Epithelial cell of proximal tubule (primary cell): ENCODE measurements at places on chromosomes 2 and 18. TPM values are rescaled to one million over a fixed set of nuclear protein-coding genes. Genes with fewer than 3 reads are reported as not detected.

Gene OR6B2
- not detected in 2 replicates for total RNA-seq

Gene MROH2A
- not detected in 2 replicates for total RNA-seq

Gene KIF5C
- 4.7 and 6.9 TPM in 2 replicates for total RNA-seq

Gene CYP26B1
- 0.17 and 0.36 TPM in 2 replicates for total RNA-seq

Gene CWC22
- 10.5 and 16.5 TPM in 2 replicates for total RNA-seq

Gene PEX13
- 29.6 and 30.3 TPM in 2 replicates for total RNA-seq

Gene NOL4
- total RNA-seq = 0.07 and 0.23 TPM in 2 replicates

Gene ITPRIPL1
- total RNA-seq = 7.7 and 10.3 TPM in 2 replicates

Gene DAPL1
- total RNA-seq = not detected in 2 replicates

Gene SERPINB3
- total RNA-seq = 0.12 TPM in 1 of 2 replicates, not detected in the other

Gene ZNF804A
- total RNA-seq = not detected in 2 replicates

Gene CCT4
- 188 and 276 TPM in 2 replicates for total RNA-seq

Gene MRO
- total RNA-seq = not detected in 2 replicates

Gene AGBL5
- total RNA-seq = 17.0 and 21.8 TPM in 2 replicates

Gene FEV
- not detected in 2 replicates for total RNA-seq

Gene KHK
- 5.5 and 6.1 TPM in 2 replicates for total RNA-seq

Gene TRAF3IP1
- total RNA-seq = 8.2 and 8.5 TPM in 2 replicates

Gene PSTPIP2
- total RNA-seq = 7.2 and 11.0 TPM in 2 replicates

Gene POTEI
- not detected in 2 replicates for total RNA-seq

Gene OTOF
- not detected in 2 replicates for total RNA-seq

DNA sequence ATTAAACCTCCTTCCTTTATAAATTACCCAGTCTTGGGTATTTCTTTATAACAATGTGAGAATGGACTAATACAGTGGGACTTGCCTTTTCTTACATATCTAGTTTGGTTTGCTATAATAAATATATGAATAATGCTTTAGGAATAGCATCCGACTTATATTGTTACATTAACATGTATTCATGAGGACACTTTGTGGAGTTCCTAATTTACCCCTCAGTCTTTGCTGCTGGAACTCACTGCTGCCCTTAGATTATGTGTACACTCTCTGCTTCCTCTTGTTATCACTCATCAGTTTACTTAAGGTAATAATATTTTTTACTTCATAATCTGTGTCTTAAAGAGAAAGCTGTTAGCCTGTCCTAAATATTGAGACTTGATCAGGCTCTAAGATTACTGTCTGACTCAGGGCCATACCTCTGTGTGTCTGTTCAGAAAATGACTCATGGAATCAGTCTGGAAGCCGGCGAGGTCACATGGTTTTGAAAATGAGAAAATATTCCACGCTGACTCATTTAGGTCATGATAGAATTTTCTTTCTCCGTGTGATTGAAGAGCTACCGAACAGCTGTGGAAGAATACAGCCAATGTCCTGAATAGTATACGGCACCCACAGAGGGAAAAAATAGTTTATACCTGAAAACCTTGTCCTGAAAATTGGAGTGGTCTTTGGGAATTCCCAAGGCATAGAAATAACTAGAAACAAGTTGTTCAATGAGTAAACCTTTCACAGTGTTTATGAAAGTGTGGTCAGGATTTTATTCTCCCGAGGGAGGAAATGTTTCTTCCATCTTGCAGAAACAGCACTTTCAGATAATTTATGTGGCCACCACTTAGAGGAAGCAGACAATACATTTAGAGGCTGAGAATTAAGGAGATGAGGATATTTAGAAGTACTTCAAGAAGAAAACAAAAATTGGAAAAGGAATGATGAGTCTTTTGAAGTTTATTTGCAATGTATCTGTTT, 156.4 kb downstream of the DSEL start:
- peak; percentile 74 for DNase-seq

- no peak for DNase-seq
These were observed at the start of gene BCL11A for GRCh38 chr2:60553495-60554073. Gene BCL11A (minus strand): TSS chr2:60553654. CDS start chr2:60553270, 384 bp downstream.

- DNase-seq = peak; percentile 12
These were observed 785.0 kb downstream of the CNTNAP5 start for GRCh38 chr2:124810132-124810531.

DNA sequence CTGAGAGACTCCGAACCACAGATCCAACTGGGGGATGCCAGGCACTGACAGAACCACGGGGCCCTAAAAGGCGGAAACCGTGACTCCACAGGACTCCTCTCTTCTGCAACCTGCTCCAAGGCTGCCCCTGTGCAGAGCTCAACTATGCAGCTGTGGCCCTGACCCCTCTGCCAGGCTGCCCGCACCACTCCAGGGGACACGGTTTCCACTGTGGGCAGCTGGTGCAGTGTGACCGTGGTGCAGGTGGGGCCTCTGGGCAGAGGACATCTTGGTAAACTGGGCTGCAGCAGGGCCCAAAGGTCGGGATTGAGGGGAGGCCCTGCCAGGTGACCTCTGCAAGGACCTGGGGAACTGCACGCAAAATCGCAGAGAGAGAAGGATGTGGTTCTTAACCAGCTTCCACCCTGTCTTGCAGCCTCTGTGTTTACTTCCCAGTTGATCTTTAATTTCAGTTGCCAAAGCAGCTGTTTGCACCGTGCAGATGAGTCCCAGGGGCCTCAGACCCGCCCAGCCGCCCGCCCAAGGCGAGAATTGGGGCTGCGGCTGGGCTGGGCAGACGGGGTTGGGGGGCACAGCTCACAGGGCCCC, 104.6 kb upstream of the CTDP1 start:
- no peak for DNase-seq

- no peak for DNase-seq
These were observed 34.1 kb downstream of the ZNF407 start for GRCh38 chr18:74631623-74632350.

DNA sequence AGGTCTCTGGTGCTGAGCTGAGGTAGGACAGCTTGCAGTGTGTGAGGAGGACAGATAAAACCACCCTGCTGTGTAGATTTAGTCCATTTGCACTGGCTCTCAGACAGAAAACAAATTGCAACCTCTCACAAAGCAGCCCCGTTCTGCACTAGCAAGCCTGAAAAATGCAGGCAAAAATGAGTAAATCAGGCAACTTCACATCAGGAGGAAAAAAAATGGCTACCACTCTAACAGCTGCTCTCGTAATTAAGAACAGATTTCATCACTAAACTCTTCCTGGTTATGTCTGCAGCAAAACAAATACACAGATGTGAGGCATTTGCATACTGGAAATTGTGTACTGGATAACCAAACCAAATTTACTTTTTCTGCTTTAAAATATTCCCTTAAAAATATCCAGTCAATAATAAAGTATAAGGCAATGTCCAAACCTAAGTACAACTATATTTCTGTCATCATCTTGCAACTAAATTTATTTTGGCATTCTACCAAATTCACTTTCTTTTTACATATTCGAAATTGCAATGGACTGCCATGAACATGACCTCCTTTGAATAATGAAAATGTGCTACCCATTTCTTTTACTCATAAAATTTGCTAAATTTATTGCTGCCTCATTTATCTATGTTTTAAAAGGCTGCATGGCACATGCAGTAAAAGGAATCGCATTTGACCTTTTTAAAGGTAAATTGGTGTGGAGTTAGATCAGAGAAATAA, 157.4 kb downstream of the AFF3 start:
- DNase-seq = peak; percentile 33

GRCh38 chr2:232518844-232519243, 1.3 kb upstream of the PRSS56 start:
- DNase-seq = no peak

GRCh38 chr2:149709496-149710263, 122.1 kb upstream of the MMADHC start:
- DNase-seq = no peak

DNA sequence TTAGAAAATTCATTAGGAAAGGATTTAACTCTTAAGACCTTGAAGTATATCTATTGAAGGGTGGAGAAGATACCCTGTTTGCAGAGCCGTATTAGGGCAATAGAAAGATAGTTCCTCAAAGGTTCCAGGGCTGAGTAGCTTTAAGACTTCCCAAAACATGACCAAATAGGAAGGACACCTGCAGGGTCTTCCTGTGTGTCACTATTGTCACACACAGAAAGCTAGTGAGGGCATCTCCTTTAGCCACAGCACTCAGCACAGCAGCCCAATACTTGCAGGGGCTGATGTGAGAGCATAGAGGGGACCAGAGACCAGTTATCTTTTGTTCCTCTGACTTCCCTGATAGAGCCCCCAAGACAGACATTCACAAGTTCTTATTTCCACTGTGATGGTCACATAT, 93.7 kb downstream of the PAX3 start:
- no peak for DNase-seq

- DNase-seq = no peak
These were observed 566.8 kb upstream of the ZNF804A start for GRCh38 chr2:184031402-184032147.

GRCh38 chr2:162220368-162220767, 22.9 kb downstream of the FAP start:
- no peak for DNase-seq

- DNase-seq = no peak
These were observed 472.0 kb upstream of the ETAA1 start for GRCh38 chr2:66925128-66925527.

- DNase-seq = no peak
These were observed 43.3 kb downstream of the SNED1 start for GRCh38 chr2:241041589-241042158.

GRCh38 chr18:32249147-32249929, 59.5 kb downstream of the MEP1B start:
- no peak for DNase-seq

GRCh38 chr18:26405190-26405801, 143.1 kb downstream of the KCTD1 start:
- peak; percentile 20 for DNase-seq

GRCh38 chr2:126824663-126825062, 74.0 kb upstream of the TEX51 start:
- no peak for DNase-seq

GRCh38 chr2:166376873-166377272, 1.1 kb upstream of the SCN9A start:
- no peak for DNase-seq

GRCh38 chr18:74916773-74917393, 292.1 kb downstream of the PTGR3 start:
- DNase-seq = no peak

DNA sequence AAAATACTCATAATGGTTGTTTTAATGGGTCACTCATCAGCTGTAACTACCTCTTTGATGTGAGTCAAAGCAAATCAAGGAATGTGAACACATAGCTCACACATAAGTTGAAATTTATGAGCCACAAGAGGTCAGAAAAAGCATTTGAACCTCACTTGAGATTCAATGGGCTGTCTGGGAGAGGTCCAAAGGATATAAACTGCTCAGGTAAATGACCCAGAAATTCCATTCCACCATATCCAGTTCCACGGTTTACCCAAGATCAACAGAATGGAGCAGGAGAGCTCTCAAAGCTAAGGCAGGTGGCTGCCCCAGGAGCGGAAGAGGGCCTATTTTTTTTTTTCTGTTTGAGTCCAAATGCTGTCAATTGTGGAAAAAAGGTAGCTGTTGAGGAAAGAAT, 464.1 kb downstream of the TNS1 start:
- peak; percentile 55 for DNase-seq

DNA sequence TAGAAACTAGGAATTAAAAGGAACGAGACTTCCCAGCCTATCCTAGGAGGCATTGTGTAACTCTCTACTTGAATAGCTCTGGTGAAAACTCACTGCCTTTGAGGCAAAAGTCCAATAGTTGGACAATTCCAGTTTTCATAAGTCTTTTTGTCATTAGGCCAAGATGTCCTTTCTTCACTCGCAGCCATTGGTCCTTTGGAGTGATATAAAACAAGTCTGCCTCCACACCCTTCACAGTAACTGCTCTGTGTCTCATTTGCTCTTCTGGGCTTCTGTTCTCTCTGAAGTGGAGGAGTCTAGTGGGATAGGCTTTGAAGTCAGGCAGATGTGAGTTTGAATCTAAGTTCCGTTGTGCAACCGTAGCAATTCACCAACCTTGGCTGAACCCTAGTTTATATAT, 28.2 kb downstream of the ANTXR1 start:
- no peak for DNase-seq

DNA sequence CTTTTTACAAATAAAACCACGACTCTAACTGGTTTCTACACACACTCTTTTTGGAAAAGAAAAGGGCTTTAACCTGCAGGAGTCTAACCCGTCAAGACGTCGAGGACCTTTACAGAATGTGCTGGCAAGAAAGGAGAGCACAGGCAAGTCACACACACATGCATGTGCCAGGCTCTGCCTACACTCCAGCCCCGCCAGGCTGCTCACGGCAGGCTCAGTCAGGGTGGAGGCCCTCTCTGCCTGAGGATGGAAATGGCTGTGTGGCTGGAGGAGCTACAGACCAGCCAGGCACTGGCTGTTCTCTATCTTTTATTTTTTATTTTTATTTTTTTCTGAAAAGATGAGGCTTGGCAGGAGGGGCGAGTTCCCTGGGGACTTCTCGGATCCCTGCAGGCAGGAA, 10.2 kb downstream of the SIX3 start:
- DNase-seq = no peak

- no peak for DNase-seq
These were observed 117.8 kb downstream of the PTPRM start for GRCh38 chr18:7684966-7685365.

GRCh38 chr2:43676322-43677050, at the start of gene C1GALT1C1L:
Gene C1GALT1C1L (minus strand): TSS chr2:43676429. CDS start chr2:43676322, 107 bp downstream.
- no peak for DNase-seq

- DNase-seq = no peak
These were observed 53.0 kb upstream of the CYP20A1 start for GRCh38 chr2:203185864-203186263.
